ENCODE measurements at places on chromosomes 16 and 17.

DNA sequence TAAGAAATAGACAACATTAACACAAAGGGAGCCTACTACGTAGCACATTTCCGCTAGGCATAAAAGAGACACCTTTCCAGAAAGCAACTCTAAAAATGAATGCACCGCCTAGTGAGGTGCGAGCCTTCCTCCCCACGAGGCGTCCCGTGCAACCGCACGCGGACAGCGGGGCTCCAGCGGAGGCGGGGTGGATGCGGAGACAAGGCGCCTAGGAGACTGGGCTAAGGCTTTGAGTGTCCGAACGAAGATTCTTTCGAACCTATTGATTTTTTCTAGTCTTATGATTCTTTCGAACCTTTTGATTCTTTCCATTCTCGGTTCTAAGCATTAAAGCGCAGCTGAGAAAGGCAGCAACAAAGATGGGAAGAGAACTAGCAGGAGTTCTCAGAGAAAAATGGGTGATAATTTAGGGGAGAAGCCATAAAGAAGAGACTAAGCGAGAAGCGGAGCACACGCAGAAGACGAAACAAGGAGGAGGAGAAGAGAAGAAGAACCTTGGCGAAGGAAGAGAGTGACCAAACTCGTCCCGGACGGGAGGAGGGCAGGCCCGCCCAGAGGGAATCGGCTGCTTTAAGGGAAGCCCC, 394 bp upstream of the CPD start:
- DNase-seq, result no peak

DNA sequence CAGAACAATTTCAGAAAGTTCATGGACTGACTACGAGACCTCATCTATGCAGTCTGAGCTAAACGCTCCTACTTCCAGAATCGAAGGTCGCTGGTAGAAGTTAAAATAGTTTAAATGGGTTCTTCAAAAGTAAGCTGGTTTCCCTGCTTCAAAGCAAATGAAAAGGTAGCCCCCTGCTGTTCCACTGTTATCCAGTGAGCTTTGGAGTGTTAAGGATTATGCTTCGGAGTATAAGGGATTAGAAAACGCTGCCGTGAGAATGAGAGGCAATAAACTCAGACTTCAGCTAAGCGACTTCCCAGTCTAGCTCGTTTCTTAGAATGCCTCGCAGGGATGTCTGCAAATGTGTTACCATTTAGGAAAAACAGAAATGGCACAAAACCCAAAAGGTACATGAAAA, 12.4 kb downstream of the MLYCD start:
- no peak for DNase-seq

DNA sequence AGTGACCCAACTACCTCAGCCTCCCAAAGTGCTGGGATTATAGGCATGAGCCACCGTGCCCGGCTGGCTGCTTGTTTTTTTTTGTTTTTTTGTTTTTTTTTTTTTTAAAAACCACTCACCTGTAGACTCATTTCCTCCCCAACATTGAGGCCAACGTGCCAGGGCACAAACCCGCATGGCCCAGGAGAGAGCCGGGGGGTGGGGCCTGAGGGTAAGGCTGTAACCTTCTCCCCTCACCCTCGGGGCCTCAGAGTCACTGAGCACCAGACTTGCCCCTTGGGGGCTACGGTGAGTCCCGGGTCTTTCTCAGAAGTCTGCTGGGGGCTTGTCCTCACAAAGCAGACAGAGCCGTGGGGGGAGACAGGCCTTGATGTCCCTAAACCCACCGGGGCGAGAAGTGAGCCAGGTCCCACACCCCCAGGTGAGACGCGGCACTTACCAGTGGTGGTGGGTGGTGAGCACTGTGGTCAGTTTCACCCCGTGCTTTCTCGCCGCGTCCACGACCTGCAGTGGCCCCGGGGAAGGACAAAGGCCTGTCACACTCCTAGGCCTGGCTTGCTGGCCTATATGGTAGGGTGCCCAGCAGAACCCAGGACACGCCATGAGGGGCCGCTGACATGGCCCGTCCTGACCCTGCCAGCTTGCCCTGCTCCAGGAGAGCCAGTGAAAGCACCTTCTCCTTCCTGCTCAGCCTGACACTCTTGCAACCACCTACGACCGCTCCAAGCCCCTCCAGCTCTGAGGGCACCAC, 4.6 kb downstream of the HAGH start:
- no peak for DNase-seq

DNA sequence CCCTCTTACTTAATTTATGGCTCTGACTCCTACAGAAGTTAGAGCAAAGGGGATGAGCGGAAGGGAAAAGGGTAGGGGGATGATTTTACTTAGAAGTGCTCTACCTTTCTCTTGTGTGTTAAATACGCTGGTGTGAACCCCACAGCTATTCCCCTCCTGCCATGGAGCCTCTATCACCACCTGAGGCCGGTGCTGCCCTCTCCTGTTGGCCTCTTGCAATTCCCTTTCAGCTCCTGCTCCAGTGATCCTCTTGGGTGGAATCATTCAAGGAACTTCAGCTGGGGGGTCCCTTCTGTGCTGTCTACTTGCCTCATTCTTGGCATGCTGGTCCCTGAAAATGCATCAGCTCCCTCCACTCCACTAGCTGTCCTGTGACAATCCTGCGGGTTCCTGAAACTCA, 41.8 kb upstream of the CDH8 start:
- DNase-seq, result no peak

DNA sequence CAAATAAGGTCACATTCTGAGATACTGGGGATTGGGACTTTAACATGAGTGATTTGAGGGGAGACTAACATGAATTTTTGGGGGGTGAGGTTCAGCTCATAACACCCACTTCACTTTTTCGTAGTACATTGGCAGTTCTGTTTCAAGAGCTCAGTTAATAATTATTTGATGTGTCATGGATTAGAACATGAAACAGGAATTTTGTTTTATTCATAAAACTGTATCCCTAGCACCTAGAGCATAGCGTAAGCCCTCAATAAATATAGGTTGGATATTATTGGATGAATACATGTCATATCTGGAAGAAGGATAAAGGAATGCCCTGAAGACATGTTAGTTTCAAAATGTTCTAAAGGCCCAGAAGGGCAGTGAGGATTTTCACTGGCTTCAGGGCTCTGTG, 119.8 kb downstream of the PRKCA start:
- no peak for DNase-seq

GRCh38 chr16:84085773-84086172, 31.0 kb downstream of the MBTPS1 start:
- no peak for DNase-seq

DNA sequence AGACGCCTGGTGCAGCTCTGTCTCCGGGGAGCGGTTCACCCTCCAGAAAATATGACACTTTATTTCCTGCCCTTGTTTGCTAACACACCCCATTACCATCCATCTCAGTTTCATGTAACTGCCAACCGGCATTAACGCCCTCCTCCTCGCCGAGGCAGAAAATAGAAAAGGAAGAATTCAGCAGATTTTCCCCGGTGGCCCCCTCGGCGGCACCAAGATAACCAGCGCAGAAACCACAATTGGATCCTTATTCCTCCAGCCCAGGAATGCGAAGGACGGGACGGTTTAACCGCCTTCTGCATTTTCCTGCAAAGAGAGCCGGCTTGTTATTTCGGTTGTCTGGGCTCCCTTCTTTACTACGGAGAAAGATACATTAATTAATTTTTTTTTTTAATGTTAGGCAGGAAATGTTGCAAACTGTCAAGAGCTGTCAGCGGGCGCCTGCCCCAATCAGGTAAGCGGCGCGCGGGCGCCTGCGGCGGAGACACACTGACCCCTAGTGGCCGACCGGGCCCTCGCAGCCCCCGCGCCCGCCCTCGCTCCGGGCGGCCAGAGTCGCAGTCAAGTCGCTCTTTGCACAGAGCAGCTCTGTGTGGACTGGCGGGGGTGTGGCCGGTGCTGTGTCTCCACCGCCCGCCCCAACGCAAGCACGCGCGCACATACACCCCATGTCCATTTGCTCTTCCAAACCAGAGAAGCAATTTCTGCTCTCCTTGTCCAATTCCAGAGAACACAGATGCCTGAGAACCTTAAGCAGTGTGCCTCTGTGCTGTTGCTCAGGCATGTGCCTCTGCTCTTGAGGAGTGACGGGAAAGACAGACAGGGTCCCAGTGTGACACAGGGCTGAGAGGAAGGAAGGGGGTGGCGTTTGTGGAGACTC, 53.6 kb downstream of the C17orf67 start:
- DNase-seq, result peak; percentile 13
